CD4-positive, alpha-beta memory T cell (primary cell): ENCODE measurements at places on chromosomes 16 and 17.

DNA sequence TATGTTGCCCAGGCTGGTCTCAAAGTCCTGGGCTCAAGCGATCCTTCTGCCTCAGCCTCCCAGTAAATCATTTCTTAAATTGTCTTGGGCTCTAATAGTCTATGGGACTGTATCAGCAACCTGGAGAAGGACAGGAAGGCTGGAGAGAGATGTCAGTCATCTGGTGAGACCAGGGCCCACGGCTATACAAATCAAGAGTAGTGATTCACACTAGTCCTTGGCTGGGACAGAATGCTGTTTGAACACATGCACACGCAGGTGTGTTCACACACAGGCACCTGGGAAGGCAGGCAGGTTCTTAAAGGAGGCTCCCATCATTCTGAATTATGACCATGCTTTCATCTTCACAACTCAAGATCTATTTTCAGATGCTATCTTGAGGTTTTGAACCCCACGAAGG is 14.1 kb downstream of the NQO1 start:
- DNase-seq: no peak

GRCh38 chr17:39800540-39800939 is 62.8 kb downstream of the GRB7 start:
- peak; percentile 68 for DNase-seq

DNA sequence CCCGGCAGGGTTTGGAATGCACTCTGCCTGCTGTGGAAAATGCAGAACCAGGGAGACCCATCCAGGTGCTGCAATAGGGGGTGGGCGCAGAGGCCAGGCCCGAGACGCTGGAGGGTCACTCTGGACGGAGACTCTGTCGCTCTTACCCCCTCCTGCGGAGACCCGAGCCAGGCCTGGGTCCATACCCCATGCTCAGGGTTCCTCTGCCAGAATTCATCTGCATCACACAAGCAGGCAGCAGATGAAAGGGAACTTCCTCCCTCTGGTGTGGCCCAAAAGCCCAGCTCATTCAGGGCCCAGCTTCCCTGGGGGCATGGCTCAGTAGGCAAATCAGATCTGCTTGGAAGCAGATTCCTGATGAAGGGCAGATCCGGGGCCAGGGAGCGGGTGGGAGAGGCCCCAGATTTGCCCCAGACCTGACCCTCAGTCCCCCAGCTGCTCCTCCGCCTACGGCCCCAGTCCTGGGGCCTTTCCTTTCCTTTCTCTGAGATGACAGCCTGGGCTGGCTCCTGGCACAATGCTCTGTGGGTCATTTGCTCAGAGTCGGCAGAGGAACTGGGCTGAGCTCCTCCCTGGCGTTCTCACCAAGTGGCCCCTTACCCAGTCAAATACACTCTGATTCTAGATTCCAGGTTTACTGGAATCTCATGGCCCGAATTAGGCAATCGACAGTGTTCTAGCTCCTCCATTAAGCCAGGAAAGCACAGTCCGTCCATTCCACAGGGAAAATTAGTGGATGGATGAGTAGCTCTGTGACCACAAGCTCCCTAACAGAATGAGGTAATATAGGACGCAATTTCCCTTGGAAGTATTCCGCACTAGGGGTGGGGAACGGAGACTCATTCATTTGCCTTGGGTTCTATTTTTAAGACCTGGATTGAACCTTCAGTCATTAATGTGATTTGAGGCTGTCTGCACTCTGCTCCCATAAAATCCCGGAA is 19.1 kb upstream of the RASD1 start:
- no peak for DNase-seq

GRCh38 chr17:48155889-48156611 is 48.5 kb downstream of the SNX11 start:
- DNase-seq: no peak

DNA sequence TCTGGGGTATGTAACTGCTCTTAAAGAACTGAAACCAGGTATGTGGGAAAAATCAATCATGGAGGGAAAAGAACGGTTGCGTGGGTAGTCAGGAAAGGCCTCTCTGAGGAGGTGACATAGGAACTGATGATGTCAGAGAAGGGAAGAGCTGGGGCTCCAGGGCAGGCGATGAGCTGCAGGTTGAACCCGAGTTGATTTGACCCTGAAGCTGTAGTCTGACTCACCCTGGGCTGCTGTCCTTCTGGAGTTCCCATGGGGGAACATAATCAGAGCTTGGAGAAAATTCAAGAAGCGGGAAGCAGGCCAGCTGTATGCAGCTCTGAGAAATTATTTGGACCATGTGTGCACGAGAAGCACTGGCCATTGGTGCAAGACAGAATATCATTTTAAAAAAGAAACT is 16.7 kb downstream of the SLC6A2 start:
- DNase-seq: no peak

GRCh38 chr17:67274466-67274865 is 29.5 kb upstream of the HELZ start:
- DNase-seq: no peak

DNA sequence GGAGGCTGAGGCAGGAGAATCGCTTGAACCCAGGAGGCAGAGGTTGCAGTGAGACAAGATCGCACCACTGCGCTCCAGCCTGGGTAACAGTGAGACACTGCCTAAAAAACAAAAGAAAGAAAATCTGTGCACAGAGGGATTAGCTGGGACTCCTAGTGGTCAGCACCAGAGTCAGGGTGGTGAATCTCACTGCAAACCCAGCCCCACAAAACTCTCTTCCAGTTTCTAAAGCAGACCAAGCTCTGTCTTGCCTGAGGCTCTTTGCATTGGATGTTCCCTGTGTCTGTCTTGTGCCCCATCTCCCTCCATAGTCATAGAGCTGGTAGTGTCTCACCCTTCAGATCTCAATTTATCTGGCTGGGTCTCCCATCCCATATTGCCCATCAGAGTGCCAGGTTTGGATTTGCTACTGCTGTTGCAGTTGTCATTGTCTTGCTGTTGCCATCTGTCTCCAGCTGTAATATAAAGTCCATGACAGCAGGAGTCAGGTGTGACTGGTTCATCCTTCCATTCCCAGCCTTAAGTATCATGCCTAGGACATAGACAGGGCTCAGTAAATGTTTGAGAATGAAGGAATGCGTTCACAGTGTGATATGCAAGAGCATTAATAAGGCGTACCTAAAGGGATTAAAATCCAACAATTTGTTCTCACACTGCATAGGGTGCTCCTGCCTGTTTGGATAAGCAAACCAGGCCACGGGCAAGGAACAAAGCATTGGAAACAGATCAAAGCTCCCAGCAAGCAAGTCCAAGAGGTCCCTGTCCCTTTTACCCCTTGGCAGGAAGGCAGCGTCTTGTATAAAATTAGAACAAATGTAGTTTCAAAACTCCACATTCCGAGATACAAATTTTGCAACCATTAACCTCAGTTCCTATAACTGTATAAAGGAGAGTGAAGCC is 614.6 kb upstream of the CDH5 start:
- no peak for DNase-seq

- no peak for DNase-seq
Observed at GRCh38 chr16:61014869-61015268, 1021.4 kb downstream of the CDH8 start.

GRCh38 chr17:17767154-17767869 is 69.5 kb downstream of the SREBF1 start:
- no peak for DNase-seq

GRCh38 chr17:75228305-75228704 is 22.8 kb downstream of the NUP85 start:
- DNase-seq: no peak

GRCh38 chr16:64900517-64900916 is 221.3 kb downstream of the CDH11 start:
- no peak for DNase-seq

GRCh38 chr16:85459529-85460251 is 153.4 kb upstream of the GSE1 start:
- DNase-seq: no peak

DNA sequence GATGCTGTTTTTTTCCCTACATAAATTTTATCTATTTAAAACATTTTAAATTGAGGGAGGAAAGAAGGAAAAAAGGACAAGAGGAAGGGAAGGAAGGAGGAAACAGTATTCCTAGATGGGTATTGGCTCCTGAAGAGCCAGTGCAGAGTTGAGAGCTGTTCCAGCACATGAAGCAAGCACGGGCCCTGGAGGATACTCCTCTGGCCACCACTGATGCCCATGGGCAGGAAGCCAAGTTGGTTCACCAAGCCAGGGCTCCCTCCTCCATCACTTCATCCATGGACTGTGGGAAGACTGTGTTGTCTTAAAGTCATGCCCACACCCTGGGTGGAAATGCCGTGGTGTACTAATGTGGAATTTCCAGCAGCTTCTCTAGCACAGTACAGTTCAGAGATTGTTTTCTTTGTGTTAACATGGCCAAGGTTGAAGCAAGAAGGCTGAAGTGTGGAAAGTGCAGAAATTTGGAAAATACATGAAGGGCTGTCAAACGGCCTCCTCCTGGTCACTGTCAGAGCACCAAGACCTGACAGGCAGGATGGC is 23.9 kb upstream of the NOS2 start:
- no peak for DNase-seq

GRCh38 chr16:17360693-17361122 is 110.1 kb downstream of the XYLT1 start:
- no peak for DNase-seq

- DNase-seq: no peak
Observed at GRCh38 chr16:2370721-2371120, 30.2 kb upstream of the ABCA3 start.

DNA sequence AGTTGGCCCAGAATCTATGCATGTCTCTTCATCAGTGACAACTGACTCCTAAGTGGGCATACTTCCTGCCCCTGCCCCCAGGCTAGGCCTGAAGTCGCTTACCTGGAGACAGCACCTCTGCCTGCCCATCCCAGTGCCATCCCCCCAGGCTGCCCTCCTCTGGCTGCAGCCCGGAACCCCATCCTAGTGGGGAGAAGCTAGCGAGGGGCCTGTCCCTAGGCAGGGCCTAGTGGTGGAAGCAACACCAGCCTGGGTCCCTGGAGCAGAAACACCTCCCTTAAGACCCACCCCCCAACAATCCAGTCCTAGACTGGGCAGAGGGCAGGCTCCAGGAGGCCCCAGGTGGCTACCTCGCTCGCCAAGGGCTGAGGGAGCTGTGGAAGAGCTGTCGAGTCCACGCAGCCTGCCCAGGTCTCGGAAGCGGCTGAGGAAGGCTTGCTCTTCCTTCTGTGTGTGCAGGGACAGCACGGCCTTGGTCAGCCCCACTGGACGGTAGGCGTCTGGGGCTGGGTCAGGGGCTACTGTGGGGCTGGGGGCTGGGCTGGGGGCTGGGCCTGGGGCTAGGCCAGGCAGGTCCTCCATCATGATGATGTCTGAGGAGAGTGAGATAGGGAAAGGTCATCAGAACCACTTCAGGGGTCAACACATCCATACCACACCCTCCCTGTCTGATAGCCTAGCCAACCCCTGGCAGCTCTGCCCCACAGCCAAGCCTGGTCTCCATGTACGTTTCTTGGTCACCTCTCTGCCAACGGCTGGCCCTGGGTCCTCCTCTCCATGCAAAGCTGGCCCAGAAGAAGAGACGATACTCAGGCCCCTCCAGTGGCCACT is 7.6 kb downstream of the PER1 start:
- DNase-seq: peak; percentile 37

DNA sequence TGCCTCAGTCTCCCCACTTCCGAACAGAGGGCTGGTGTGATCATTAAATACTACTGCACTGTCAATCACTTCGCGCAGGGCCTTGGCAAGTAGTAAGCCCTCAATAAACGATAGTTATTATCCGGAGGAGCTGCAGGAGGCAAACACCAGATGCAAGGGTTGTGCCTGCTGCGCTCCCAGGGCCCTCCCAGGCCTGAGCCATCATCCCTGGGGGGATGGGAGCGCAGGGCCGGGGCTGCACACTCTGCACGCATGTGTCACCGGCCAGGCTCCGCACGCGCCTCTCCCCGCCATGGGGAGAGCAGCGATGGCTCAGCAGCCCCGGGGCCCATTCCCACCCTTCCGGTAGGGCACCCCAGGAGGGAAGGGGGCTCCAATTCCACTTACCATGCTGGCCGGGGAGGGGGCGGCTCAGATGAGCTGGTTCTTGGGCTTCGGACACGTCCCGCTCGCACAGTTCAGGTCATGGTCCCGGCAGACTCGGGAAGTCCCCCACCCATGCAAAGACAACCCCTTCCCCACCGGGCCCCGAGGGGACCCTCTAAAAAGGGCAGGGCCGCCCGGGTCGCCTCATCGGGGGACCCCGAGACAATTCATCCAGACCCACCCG is 681 bp downstream of the XPO6 start:
- peak; percentile 42 for DNase-seq

- peak; percentile 55 for DNase-seq
Observed at GRCh38 chr16:68229431-68230175, 6.3 kb downstream of the ESRP2 start.

DNA sequence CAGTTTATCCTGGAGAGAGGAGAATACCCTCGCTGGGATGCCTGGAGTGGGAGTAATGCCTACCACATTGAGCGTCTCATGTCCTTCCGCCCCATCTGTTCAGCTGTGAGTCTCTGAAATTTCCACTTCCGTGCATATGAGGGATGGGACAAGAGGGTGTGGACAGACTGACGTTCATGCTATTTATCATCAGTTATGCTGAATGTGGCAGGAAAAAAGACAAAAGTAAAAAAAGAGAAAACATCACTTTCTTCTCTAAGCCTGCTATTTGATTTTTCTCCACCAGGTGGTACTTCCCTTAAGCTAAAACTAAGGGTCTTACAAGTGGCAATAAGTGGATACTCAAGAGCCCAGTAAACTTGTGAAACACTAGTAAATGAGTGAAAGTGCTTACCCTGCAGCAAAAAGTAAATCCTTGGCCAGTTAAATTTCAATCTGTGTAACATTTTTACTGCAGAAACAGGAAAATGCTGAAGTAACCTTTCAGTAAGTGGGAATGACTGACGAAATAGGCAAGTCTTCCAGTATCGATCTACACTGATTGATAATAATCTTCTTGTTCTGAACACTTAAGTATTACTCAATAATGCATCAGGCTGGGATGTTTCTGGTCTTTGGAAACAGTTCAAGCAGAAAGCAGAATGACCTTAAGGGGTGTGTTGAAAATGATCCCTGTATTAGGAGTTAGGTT is 5.6 kb downstream of the CRYBA1 start:
- DNase-seq: no peak

DNA sequence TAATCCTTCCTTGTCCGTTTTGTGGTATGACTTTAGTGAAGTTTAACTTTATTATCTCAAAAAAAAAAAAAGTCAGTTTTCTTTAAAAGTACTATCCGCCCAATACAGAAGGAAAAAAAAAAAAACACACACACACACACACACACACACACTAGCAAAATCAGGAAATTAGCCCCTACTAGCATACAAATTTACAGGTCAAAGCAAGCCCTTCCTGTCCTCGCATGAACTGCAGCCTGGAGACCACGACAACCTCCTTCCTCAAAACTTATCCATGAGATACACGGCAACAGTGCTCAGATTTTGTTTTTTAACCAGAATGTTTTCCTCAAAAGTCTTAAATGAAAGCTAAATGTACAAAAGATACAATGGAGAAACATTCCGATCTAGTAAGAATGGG is 16.2 kb downstream of the NCOR1 start:
- DNase-seq: no peak

DNA sequence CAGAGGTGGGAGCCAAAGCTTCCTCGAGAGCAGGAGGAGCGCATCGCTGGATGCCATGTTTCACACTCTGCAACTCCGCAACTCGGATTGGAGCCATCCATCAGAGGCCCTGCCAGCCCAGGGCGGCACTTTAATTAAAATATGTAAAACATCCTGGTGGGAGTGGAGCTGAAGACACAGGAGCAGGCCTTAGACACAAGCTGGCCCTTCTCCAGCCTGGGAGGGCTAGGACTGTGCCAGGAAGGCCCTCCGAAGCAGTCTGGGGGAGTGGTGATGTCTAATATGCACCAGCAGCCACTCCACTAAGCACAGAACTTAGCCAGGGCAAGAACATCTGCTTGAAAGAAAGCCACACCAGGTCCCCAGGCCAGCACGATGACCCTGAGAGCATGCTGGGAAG is 5.8 kb upstream of the CCDC182 start:
- no peak for DNase-seq
